ENCODE measurements at places on chromosomes 1 and 21.

DNA sequence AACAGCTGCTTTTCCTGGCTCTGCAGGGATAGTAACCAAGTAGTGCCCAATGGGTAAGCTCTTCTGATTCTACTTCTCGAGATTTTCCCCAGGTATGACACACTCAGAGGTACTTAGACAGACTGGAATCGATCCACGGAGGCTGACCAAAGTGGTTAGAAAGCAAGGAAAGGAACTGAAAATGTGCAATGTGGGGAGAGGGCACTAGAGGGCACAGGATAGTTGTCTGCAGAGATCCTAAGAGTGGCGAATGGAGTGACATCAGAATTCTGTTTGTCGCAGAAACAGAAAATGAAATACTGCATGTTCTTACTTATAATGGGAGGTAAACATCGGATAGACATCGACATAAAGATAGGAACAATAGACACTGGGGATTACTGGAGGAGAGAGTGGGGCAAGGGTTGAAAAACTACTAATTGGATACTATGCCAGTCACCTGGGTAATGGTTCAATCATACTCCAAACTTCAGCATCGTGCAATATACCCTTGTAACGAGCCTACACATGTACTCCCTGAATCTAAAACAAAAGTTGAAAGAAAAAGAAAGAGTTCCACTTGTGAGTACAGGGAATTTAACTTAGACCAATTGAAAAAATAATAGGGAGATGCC, 23.3 kb downstream of the CYP2J2 start:
- DNase-seq = no peak

DNA sequence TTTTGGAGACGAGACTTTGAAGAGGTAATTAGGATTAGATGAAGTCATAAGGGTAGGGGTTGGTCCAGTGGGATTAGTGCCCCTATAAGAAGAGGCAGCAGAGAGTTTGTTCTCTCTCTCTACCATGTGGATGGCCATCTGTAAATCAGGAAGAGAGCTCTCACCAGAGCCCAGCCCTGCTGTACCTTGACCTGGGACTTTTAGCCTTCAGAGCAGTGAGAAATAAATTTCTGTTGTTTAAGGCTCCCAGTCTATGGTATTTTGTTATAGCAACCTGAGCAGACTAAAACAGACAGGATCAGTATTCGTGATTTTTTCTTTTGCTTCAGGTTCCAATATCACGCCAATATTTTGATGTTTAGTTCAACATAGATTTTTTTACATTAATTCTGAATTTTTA, 30.0 kb downstream of the TBX15 start:
- no peak for DNase-seq

DNA sequence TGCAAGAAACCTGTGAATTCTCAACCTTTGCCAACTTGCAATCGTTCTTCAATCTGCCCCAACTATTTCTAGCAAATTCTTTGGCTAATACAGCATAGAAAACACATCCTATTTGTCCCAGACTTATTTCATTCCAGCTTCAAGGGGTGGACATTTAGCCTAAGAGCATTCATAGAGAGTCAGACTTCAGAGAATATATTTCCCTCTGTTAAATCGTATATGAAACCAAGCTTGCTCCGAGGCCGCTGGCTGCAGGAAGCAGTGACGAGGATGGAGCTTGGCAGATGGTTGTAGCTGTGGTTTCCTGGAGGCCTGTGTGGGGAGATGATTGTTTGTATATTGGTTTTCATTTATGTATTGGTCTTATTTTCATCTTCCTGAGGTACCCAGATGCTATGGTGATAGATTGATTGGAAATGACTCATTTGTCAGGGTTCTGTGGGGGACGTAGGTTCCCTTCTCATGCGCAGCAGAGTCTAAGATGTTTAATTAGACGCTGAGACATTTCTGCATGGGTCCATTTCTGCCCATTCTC, 26.1 kb downstream of the MAN1C1 start:
- DNase-seq = no peak

DNA sequence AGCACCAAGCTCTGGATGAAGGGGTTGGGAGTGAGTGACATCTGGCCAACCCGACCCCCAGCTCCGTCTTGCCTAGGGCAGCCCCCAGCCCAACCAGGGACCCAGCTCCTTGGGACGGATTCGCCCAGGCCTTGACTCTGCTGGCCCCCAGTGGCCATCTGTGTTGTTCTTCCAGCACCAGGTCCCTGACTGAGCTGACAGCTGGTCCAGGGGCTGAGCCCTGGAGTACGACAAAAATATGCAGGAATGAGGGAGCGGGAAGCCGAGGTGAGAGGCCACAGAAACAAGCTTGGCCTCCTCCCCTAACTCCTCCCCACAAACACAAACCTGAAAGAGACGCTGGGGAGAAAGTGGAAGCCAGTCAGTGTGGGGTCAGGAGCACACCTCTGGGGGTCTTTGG, 55.0 kb upstream of the PAX7 start:
- no peak for DNase-seq

- DNase-seq = no peak
Measured at GRCh38 chr1:108071601-108072000, 106.6 kb upstream of the VAV3 start.

DNA sequence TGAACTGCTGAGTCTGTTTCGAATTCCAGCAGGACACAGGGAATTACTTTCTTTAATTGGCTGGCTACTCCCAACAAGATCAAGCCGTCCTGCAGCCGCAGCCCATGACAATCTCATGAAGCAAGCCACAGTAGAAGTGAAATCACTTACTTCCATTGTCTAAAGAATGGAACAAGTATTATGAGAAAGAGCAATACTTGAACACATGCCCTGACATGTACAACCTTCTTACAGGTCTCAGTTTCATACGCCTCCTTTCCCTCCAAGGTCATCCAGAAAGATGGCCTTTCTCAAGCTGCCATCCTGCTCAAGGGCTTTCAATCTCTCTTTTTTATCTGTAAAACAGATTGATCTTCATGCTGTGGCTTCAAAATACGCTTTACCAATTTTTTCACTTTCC, 85.1 kb downstream of the PCSK9 start:
- DNase-seq = no peak

GRCh38 chr21:22201126-22201525, 1202.9 kb downstream of the NCAM2 start:
- DNase-seq = no peak

Data from epithelial cell of prostate (primary cell).